Pulmonary artery endothelial cell (primary cell): ENCODE measurements at places on chromosomes 3 and 15. TPM values are rescaled to one million over a fixed set of nuclear protein-coding genes. Genes with fewer than 3 reads are reported as not detected.

Gene CLDN1
- 0.07 and 0.14 TPM in 2 replicates for total RNA-seq

Gene P2RY13
- total RNA-seq, result not detected in 2 replicates

Gene TICRR
- 3.2 and 9.2 TPM in 2 replicates for total RNA-seq

Gene IQCH
- total RNA-seq, result 1.4 and 2.2 TPM in 2 replicates

Gene FBXO40
- total RNA-seq, result under 0.01 TPM in 1 of 2 replicates, not detected in the other
